ENCODE measurements at places on chromosomes 11 and 22.

DNA sequence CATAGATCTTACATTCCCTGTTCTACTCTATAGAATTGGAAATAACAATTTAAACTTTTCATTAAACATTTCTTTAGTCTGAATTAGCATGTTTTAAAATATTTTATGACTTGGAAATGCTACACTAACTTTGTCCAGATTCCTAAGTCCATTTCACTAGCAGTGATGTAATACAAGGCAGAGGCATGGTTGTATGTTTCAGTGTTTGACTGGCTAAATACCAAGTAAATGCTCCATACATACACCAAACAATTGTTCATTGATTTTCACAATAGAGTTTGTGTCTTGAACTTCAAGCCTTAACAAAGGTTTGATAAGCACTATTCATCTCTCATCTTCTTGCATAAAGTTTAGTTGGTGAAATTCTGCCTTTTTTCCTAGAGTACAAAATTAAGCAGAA is 13.5 kb downstream of the ZBED5 start:
- DNase-seq: no peak

DNA sequence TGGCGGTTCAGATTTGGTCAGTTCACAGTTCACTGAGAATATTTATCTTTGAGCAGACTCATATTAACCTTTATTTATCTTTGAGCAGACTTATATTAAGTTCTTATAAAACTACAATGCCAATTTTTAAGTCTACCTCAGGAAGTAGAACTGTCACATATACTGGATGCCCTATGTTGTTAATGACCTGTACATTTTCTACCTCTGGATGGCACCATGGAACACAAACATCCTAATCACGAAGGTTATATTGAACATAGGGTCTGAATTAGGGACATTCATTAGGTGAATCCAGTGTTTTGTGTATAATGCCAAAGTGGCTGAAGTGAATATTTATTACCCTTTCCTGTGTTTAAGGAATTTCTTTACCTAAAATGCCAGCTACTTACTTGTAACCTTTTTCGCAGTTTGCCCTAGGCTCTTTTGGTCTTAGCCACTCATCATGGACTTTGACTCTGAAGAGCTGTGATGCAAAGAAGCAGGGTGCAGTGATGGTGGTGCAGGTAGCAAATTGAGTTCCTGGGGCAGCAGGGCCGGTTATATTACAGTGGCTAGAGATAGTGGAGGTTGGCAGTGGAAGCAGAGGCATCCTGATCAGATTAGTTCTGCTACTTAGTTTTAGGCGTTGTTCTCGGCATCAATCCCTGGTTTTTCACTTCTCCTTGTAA is 71.8 kb downstream of the STIM1 start:
- DNase-seq: no peak

DNA sequence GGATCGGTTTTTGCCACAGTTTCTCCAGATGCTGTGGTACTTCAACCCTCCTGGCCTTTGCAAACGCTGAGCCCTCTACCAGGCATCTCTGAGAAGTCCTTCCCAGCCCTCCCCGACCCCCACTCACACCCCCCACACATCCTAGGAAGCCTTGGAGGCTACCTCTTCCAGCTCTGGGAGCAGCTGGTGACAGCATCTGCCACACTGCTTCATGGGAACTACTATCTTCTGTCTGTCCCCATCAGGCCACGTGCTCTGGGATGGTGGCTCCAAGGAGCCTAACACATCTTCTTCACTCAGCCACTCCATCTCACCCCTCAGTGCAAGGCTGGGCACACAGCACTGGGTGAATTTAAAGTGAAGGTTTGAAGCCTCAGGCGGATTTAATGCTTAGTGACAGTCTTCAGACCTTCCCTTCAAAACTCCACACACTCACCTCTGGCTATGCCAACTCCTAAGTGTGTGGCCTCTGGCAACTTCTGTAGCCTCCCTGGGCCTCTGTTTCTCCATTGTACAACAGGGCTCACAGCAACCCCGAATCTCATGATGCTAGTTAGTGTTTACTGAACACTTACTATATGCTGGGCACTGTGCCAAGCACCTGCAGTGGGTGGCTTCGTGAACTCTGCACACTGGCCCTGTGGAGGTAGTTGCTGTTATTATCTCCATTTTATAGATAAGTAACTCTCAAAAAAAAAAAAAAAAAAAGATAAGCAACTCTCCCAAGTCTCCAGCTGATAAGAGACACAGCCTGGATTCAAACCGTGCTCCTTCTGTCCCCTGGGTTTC is 7.3 kb upstream of the TP53I11 start:
- DNase-seq: no peak

DNA sequence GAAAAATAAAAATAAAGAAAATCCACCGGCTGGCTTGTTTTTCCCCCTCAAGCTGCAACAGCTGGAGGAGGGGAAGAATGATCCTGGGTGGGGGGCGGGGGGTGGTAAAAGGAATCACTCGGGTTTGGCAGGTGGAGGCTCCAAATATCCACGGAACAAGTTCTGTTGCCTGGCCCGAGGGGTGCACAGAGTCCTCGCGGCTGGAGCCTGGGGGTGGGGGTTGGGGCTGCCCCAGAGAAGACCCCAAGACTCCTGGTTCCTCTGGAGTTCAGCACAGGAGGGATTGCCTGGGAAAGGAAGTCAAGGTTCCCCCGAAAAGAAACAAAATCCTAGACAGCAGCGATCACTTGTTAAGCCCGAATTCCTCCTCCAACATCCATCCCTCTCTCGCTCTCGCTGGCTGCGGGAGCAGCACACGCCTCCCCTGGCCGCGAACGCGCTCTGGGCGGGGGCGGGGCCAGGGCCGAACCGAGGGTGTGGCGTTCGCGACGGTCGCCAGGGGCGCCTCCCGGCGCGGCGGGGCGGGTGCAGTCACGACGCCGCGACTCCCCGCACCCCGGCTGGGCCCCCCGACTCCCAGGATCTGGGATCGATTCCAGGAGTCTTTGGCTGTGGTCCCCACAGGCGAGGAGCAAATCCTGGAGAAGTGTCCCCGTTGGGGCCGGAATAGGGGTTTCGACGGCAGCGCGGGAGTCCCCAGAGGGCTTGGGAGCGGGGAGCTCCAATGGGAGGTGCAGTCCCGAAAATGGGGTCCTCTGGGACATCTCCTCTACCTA is at the start of gene KCNA4:
Gene KCNA4, minus strand, starts transcription at position 443 of the 776 bp plus-strand sequence. CDS start 4,352 bp downstream, outside the sequence.
- no peak for DNase-seq

DNA sequence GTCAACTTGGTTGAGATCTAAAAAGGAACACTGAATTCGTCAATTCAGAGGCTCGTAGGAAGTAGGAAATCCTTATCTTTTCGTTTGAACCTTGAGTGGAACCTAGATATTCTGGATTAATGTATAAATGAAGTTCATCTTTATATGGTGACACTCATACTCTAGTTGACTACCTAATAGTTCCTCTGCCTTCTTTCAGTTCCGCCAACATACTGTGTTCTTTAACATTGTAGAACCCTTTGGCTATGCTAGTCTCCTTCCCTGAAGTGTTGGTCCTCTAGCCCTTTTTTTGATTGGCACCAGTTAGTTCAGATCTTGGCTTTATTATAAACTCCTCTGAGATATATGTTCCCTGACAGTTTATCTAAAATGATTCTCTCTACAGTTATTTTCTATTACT is 1.5 kb downstream of the ATM start:
- no peak for DNase-seq

GRCh38 chr11:129976328-129976727 is 26.3 kb downstream of the PRDM10 start:
- no peak for DNase-seq

- no peak for DNase-seq
Observed at GRCh38 chr11:1953489-1954266, 6.5 kb downstream of the MRPL23 start.

- no peak for DNase-seq
Observed at GRCh38 chr11:288478-289397, at the start of gene PGGHG. Gene PGGHG (plus strand): TSS chr11:289126. CDS start chr11:289817, 691 bp downstream.

- no peak for DNase-seq
Observed at GRCh38 chr11:133718238-133718637, 127.1 kb downstream of the SPATA19 start.

DNA sequence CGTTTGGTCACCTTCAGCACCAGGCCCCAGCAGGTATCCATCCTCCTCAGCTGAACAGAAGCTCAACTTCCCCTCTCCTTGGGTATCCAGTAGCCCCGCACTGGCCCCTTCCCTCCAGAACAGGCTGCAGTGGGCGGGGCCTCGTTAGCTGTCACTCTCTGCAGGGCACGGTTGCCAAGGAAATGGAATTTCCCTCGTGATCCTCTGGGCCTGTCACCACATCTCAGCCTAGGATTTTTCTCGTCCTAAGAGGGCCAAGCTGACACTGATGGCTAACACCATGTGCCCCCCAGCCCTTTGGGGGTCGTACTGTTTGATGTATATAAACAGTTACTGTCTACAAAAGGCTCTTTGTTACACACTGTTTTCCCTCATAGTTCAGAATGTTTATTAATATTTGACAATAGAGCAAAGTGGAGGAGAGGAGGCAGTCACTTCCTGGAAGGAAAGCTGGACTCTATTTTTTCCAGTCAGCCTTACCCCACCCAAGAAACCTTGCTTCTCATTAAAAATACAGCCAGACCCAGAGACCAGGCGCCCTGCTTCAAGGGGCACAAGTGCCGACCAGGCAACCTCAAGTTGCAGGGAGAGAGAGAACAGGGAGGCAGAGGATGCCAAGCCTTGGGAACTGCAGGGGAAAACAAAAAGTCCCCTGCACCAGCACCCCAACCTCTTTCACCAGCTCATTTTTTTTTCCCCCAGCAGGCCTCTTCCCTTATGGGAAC is 44.5 kb downstream of the FEZ1 start:
- DNase-seq: peak; percentile 32

DNA sequence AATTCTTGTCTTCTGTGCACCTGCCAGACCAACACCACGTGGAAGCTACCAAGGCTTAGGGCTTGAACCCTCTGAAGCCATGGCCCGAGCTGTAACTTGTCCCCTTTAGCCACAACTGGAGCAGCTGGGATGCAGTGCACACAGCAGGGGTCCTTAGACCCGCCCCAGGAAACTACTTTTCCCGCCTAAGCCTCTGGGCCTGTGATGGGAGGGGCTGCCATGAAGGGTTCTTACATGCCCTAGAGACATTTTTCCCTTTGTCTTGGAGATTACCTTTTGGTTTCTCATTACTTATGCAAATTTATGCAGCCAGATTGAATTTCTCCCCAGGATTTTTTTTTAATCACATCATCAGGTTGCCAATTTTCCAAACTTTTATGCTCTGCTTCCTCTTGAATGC is 9.7 kb downstream of the PATE3 start:
- DNase-seq: no peak

GRCh38 chr11:8328231-8328794 is 64.6 kb upstream of the LMO1 start:
- DNase-seq: no peak

DNA sequence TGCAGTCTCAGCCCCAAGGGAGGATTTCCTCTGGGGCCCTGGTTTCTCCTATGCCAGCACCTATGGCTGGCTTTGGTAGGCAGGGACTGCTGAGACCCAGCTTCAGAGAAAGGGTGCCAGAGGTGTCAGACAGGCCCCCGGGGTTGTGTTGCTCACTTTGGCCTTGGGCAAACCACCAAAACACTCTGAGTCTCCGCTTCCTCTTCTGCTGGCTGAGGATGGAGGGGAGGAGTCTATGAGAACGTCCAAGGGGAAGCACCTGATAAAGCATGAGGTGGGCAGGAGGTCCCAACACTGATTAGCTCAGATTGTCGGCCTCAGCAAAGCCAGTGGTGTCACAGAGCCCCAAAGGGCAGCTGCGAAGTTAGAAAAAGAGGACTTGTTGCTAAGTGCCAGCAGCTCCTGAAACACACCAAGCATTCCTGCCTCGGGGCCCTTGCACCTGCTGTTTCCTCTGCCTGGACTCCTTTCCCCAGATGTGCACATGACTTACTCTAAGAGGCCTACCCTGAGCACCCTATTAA is 10.5 kb downstream of the SMTNL1 start:
- DNase-seq: peak; percentile 54

GRCh38 chr11:105244160-105244825 is 104.7 kb upstream of the CARD18 start:
- peak; percentile 5 for DNase-seq

GRCh38 chr22:29382580-29383302 is 5.6 kb downstream of the AP1B1 start:
- DNase-seq: no peak

DNA sequence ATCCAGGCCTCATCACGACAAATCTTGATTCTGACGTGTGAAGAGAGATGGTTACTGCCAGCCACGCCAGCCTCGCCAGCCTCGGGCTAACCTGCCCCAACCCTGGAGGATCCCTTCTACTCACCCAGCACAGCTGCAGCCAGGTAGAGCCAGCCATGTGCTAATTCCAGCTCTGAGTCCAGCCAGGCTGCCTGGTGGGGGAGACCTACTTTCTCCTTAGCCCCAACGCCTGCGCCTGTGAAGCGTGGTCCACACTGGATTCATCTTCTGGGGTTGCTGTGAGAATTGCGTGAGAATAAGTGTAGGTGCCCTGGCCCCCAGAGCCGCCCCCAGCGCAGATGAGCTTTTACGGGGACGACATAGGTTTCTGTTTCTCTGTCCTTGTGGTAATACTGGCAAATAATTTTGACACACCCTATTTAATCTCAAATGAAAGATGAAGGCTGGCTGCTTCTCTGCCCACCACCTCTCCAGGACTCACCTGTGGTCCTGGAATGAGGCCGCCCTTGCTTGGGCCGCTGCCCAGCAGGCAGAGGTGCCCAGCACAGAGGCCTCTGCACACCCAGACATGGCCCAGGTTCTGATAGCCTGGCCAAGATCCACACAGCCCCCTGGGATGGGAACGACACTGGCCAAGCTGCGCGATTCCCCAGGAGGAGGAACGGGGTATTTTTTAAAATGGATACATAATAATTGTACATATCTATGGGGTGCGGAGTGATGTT is 528.4 kb downstream of the TBC1D22A start:
- DNase-seq: no peak

DNA sequence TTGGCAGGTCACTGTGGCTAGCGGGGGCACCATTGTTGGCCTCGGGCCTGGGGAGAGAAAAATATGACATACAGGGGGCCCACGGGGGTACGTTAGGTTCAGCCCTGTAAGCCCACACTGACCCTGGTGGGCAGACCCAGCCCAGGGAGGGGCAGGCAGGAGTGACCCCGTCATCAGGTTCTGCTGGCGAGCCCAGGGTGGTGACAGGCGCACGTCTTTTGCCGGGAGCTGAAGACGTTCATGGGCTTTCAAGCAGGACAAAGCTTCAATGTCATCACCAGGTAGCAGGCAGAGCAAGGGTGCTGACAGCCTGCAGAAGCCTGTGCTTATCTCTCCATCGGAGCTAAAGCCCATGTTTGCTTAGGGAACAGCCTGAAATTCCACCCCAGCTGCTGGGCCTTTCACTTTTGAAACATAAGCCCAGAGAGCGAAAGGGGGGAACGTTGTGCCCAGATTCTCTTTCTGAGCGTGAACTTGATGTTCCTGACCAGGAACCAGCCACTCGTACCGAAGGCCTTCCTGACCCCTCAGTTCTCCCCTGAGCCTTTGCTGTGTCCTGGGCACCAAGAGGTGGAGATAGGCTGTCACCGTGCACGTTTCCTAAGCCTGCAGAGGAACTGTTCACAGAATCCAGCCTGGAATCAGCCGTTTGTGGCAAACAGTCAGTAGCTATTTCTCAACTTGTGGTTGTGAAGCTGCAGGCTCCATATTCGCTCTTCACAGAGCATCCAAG is 74.0 kb upstream of the ATXN10 start:
- no peak for DNase-seq

GRCh38 chr22:42368379-42369249 is 63.6 kb downstream of the NFAM1 start:
- peak; percentile 36 for DNase-seq
